ENCODE measurements at places on chromosomes 5 and 9.
A peak's percentile ranks its signal among the peaks of the same experiment; 100 is the strongest.

DNA sequence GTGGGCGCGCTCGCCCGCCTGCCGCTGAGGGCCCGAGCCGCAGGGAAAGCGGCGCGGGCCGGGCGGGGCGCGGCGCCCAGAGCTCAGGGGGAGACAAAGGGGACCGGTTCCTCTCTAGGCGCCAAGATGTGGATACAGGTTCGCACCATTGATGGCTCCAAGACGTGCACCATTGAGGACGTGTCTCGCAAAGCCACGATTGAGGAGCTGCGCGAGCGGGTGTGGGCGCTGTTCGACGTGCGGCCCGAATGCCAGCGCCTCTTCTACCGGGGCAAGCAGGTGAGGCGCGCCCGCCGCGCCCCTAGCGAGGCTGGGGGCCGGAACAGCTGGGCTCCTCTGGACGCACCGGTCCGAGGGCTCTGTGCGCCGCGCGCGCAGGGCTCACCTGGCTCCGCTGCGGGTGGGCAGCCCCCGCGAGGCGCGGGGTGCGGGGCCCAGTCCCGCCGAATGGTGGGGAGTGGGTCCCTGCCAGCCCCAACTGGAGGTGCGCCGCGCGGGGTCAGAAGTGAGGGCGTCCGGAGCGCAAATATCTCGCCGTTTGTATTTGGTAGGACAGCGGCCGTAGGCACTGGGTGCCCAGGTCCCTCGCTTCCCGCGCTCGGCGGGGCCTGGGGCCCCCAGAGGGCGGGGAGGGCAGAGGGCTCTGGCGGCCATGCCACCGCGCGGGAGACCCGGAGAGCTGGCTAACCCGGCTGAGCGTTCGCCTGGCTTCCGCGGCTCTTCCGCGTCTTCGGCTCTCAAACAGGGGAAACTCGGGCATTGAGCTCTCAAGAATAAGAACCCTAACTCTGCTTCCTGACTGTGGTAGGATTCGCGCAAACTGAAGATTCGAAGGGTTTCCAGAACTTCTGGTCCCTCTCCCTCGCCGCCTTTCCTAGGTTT is 607 bp downstream of the UHRF2 start:
- DNase-seq, result peak; percentile 83

DNA sequence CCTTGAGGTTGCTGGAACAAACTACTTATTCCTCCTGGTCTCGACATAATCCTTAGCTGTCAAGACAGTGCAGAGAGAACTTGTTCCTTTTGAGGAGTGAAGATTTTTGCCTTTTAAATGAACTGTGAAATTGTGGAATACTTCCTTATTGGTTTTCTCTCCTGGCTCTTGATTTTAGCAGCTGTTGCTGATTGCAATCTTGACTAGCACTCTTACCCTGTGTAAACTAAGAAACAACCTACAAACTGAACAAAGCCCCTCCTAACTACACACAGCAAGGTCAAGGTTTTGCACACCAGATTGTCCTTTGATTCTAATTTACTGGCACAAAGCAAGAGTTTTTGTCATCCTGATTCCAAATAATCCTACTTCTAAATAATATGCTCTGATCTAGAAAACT is 84.0 kb upstream of the GOLGA1 start:
- no peak for DNase-seq

DNA sequence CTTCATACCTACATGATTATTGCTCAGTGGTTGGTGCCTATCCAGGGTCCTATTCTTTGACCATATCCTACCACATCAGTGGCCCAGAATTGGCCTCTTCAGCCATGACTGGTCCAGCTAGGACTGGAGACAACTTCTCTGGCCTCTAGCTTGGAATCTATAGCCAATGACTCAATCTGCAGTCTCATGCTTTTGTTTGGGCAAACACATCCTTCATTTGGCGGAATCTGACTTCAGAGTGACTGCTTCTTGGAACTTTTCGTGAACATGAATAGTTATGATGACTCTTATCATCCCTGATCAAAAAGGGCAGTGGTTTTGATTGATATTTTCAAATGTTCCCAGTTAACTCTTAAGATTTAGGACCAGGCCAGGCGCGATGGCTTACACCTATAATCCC is 134.1 kb downstream of the PAPPA start:
- DNase-seq, result no peak

GRCh38 chr5:73415617-73416016 is 33.0 kb downstream of the FOXD1 start:
- DNase-seq, result no peak

GRCh38 chr9:91726406-91727100 is 223.5 kb downstream of the ROR2 start:
- DNase-seq, result no peak

- no peak for DNase-seq
Measured at GRCh38 chr5:78813286-78813685, 164.7 kb upstream of the LHFPL2 start.

DNA sequence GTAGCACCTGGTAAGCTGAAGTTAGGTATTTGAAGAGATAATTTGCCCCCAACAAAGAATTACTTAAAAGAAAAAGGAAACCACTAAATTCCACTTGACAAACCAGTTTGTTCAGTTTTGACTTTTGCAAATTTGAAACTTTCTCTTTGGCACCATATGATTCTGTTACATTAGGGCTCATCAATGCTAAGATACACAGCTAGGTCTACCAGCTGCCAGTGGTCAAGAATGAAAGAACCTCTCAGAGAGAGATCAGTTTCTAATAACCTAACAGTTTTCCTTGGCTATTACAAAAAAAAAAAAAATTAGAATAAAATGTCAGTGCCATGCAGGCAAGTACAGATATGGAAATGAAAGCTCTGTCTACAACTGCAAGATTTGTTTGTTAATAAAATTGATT is 92.3 kb downstream of the CAAP1 start:
- DNase-seq, result no peak

- no peak for DNase-seq
Measured at GRCh38 chr5:18142831-18143230, 508.6 kb downstream of the TAF11L14 start.

GRCh38 chr9:26169708-26170107 is 491.5 kb upstream of the TUSC1 start:
- no peak for DNase-seq

DNA sequence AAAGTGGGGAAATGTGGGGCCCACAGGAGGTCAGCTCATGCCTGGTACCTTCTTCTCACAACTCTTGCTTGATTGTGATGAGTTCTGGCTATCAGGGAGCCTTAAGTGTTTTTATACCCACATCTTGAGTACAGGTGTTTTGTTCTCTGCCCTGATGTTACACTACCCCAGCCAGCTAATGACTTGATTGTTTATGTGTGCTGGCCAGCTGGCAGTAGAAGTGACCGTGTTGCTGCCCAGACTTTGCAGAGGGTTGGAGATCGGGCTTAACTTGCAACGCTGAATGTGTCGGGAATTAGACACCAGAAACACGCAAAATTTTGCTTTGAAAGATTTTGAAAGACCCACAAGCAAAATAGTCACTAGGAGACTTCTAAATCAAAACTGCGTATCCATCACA is 16.9 kb upstream of the ZDHHC11B start:
- DNase-seq, result no peak

DNA sequence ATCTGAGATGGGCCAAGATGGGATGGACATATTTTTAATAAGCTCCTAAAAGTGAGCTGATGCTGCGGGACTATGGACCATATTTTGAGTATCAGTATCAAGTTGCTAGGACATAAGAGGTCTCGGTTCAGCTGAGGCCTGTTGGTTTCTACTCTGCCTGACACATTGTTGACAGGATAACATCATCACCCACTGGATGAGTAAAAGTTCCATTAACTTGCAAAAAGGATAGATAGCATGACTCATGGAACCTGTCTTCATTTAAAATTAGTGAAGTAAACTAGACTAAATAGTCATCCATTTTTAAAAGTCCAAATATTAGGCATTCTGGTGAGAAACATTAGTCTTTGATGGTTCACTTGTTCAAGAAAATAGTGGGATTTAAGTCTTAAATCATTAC is 33.3 kb downstream of the PARP8 start:
- no peak for DNase-seq

DNA sequence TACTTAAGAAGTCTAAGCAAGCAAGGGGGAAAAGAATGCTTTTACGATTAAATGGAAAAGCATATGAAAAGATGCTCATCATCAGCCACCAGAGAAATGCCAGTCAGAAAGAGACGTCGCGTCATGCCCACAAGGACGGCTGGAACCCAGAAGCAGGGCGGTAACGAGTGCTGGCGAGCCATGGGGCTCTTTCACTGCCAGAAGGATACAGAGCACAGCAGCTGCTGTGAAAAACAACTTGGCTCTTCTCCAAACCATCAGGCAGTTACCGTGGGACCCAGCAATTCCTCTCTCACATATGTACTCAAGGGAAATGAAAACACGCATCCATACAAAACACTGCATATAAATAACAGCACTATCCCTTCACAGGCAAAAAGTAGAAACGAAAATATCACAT is 95.5 kb downstream of the CAMSAP1 start:
- DNase-seq, result peak; percentile 83

DNA sequence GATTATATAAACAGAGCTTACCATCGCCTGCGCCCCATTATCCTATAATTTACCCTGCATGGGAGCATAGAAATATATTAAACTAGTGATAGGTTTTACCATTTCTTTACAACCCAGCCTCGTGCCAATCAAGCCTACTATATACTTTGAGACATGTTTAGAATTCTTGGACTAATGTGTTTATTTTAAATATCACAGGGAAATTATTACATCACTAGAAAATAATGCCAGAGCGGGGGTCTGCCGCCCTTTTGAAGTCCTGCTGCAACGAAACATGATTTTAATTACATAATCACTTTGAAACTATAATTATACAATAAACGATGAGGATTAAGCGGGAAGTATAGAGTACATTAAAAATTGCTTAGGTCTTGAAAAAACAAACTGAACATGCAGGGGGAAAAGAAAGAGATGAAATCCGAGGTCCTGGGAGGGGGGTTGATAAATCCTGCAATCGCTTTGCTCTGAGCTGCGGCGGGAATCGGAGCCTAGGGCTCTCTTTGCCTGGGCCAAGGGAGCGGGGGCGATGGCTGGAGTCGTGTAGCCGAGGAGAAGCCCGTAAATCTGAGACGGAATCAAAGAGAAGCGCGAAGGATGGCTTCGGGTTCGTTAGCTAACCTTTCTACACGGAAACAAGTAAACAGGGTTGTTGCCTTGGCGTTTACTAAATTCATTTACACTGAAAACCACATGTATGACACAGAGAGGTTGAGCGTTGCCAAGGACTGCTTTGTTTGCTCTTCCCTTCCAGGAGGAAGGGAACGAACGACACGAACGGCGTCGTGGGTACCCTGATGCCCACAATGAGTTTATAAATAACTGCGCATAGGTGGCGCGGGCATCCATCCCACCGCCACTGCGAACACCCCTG is 127.6 kb downstream of the TMEM174 start:
- no peak for DNase-seq

- DNase-seq, result peak; percentile 63
Measured at GRCh38 chr9:89814340-89815040, 209.7 kb downstream of the GADD45G start.

- no peak for DNase-seq
Measured at GRCh38 chr9:21810388-21810787, 8.0 kb downstream of the MTAP start.

DNA sequence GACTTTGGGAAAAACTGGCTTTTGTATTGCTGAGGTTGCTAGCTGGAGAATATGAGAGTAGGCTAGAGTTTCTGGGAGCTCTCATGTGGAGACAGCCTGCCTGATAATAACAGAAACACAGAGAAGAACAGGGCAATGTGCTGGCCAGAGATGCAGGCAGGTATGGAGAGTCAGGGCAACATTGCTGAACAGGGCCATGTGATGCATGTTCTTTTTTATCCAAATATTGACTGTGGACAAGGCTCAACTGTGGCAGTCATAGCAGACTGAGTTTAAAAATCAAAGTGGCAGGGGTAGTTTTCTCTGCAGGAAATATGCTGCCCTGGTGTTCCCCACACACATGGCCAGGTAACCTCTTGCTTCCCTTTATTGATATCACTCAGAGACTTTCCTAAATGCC is 381.1 kb downstream of the RASEF start:
- no peak for DNase-seq

DNA sequence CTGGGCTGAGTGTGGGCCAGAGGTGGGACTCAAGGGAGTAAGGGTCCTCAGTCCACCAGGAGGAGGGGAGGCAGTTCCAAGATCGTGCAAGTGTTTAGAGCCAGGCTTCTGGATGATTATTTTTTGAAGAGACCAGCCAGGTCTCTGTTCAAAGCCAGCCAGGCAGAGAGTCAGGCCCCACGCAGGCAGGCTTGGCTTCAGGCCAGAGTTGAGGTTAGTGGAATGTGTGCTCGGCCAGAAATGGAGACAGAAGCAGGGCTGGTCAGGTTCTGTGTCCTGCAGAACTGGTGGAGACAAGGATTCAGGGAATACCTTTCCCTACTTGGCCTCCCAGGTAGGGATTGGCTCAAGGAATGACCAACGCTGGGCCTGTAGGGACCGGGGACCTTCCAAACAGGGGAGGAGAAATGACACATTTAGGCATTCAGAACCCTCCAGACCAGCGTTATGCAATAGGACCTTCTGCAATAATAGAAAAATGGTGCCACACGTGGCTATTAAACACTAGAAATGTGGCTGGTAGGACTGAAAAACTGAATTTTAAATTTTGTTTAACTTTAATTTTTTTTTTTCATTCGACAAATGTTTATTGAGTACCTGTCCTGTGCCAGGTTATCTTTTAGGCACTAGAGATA is 106.2 kb downstream of the CMYA5 start:
- no peak for DNase-seq

DNA sequence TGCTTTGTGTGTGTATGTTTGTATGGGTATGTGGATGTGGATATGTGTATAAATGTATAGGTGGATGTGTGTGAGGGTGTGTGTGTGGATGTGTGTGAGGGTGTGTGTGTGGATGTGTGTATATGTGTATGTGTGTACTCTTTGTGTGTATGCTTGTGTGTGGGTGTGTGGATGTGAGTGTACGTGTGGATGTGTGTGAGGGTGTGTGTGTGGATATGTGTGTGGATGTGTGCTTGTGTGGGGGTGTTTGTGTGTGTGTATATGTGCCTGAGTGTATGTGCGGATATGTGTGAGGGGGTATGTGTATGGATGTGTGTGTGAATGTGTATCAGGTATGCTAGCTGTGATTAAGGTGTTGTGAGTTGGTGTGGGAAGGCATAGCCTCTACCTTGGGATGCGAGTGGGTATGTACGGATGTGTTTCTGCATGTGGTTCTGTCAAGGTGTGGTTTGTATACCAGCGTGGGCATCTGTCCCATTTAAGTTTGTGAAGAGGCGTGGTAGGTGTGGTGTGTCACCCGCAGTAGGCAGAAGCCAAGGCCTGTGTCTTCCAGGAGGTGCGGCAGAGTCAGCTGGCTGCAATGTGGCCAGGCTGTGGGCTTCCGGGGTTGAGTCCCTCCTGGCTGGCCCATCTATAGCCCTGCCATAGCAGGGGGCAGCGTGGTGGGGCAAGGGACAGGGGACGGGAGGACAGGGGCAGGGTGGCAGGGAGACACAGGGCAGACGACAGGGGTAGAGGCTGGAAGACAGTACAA is 155.8 kb downstream of the DAB2IP start:
- no peak for DNase-seq

Data from NCI-H1092 treated with DMSO at 0.1 percent for 48 hours (cell line).